Activated T-helper 9 cell treated with anti-CD3 and anti-CD28 coated beads, Interleukin-2, amount 50 U/mL, for 16 hours (primary cell): ENCODE measurements at places on chromosomes 5 and 9.

GRCh38 chr9:76855015-76855414 lies 50.9 kb downstream of the PRUNE2 start:
- no peak for DNase-seq

GRCh38 chr5:87233143-87233542 lies 34.5 kb upstream of the RASA1 start:
- DNase-seq: no peak

DNA sequence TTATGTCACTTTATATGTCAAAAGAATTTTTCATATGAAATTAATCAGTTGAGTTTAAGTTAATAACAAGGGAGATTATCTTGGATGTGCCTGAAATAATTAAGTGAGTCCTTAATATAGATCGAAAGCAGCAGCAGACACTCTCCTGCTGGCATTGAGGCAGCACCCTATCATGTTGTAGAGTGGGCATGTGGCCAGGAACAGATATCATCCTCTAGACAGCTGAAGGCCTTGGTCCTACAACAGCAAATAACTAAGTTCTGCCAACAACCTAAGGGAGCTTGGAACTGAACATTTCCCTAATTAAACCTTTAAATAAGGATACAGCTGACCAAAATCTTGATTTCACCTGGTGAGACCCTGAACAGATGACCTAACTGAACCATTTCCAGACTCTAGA lies 25.8 kb upstream of the UGT3A1 start:
- DNase-seq: no peak

DNA sequence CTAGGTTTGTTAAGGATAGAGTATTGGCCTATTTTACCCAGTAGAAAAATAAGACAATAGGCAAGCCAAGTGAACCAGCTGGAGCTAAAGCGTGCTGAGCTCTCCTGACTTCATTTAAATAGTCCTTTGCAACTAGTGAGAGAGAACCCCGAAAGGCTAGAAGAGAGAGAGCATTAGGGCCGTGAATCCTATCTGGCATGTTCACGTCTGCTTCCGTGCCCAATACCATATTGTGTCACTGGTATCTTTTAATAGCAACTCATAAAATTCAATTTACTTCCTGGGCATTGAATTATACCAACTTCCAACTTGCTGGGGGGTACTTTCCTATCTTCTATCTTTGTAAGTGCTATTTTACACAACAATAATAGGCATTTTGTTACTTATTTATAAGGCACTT lies 13.8 kb downstream of the DNAJC18 start:
- DNase-seq: no peak

DNA sequence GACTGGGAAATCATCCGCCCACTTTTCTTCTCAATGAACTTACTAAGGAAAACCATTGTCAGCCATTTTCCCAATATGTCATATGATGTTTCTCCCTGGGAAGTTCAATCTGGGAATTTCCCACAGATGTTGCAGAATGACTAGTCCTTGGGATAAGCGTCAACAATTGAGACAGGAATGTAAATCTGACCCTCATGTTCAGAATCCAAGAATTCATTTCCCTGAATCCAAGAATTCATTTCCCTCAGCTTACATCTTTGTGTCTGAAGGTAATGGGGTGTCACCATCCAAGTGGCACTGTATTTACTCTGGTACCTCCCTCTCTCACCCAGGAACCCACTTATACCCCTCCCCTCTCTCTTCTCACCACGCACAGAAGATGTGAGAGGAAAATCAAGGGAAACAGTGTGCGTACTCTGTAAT lies 7.4 kb downstream of the KLF9 start:
- DNase-seq: no peak

GRCh38 chr5:39262981-39263380 lies 43.6 kb upstream of the FYB1 start:
- DNase-seq: no peak

DNA sequence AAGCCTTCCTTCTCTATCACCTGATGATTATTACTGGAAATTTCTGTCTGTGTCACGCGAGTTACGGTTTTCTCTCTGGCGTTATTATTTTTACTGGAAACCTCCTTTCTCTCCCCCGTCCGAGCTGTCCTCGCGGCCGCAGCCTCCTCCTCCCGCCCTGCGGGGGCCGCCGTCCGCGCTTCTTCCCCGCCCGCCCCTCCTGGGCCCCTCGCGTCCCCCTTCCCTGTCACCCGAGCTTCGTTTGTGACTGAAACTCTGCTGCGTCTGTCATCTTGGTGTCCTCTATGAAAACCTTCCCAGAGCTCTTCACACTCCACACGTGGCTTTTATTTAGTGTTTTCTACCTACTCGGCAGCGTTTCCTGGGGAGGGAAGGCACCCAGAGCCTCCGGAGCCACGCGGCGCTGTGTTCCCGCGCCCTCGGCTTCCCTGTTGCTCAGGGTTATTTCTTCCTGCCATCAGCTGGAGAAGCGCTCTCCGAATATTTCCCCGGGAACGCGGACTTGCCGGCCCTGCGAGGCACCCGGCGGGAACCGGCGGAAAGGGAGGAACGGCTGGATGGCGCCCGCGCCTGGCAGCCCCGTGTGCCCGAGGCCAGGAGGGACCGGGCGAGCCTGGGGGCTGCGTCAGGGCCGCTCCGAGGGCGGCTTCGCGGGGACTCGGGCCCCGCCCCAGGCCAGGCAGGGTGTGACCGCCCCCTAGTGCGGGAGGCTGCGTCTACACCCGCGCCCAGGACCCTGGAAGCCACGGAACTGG lies 33.9 kb downstream of the TRIP13 start:
- no peak for DNase-seq

DNA sequence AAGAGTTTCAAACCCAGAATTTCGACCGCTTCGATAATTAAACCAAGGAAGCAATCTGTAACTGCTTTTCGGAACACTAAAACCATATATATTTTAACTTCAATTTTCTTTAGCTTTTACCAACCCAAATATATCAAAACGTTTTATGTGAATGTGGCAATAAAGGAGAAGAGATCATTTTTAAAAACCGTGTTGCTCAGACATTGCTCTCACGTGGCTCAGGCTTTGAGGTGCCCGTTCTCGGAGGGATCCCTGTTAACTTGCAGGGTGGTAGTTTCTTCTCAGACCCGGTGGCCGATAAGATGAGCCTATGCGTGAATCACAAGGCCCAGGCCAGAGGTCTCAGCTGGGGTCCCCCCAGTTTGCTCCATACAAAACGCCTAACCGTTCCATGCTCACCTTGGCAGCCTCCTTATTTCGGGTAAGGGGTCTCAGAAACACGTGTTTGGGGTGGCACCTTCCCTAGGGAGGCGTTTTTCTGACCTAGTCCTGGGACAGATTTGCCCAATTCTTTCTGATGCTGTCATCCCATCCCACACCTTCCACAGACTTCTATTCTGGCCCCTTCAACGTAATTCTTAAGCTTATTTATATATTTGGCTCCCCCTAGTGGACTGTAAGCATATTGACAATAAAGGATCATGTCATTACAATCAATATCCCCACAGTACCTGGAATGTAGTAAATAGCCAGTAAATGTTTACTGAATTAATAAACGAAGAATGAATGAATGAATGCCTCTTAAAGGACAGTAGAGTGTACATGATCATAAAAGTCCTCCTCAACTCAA lies 48.1 kb downstream of the THBS4 start:
- no peak for DNase-seq

- no peak for DNase-seq
Measured at GRCh38 chr9:81599837-81600236, 89.5 kb downstream of the TLE1 start.

DNA sequence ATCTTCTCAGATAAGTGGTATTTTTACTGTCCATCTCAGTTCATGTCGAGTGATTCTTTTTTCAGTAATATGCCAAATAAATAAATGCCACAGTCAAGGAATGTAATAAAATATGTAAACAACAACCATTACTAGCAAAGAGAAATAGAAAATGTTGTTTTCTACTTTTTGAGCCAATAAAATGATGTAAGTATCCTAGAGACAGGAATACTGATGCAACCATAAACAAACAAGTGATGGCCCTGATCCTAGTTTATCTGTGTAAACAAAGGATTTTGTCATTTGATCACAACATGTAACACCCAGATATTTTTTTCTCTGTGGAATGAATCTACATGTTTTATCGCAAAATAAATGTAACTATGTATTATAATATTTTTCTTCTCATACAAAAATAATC lies 1852.8 kb downstream of the EFNA5 start:
- no peak for DNase-seq

DNA sequence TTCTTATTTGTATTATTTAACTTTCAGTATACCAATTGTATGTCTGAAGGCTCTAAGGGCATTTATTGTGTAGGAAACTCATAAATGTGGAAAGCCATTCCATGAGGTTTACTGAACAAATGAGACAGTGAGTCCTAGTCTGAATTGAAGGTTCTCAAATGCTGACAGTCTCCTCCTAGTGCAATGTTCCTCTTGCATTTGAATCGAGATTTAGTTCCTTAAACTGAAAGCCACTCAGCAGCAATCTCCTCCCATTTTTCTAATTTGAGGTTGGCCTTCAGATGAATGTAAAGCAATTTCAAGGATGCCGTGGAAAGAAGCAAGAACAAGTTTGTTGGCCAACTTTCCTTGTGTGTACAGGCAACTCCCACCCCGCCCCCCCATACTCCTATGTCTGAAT lies 493.2 kb upstream of the KLF4 start:
- DNase-seq: no peak

GRCh38 chr5:116032094-116032517 lies at the start of gene ARL14EPL:
ARL14EPL (plus strand) TSS chr5:116032472; CDS start chr5:116051466, 18,994 bp downstream.
- DNase-seq: no peak

GRCh38 chr9:91130796-91131318 lies 230.9 kb downstream of the AUH start:
- DNase-seq: no peak

GRCh38 chr9:136339173-136339957 lies 12.0 kb downstream of the GPSM1 start:
- no peak for DNase-seq
